ENCODE measurements at places on chromosomes 7 and 10. TPM values are rescaled to one million over a fixed set of nuclear protein-coding genes. Genes with fewer than 3 reads are reported as not detected.

- H3K27ac ChIP-seq, result no peak overlapping the region
- H3K36me3 ChIP-seq, result no peaks in the 10 kb centered on the region
- H3K4me3 ChIP-seq, result no peak overlapping the region
- DNase-seq, result no peak
- no peaks in the 10 kb centered on the region for H3K27me3 ChIP-seq
These were observed 112.1 kb downstream of the FAM53B start for GRCh38 chr10:124632064-124632531.

GRCh38 chr10:93160829-93161228, 87.1 kb downstream of the CYP26A1 start:
- H3K4me3 ChIP-seq, result no peak overlapping the region
- peak; percentile 90 for DNase-seq
- peak overlapping the region; percentile 75 for H3K27ac ChIP-seq
- no peaks in the 10 kb centered on the region for H3K27me3 ChIP-seq
- peaks cover 15% of the 10 kb centered on the region for H3K4me1 ChIP-seq
- no peaks in the 10 kb centered on the region for H3K36me3 ChIP-seq

GRCh38 chr7:100091411-100092181, 2.8 kb downstream of the COPS6 start:
- peaks cover 30% of the 10 kb centered on the region for H3K4me1 ChIP-seq
- no peak overlapping the region for H3K4me3 ChIP-seq
- peak overlapping the region; percentile 84 for H3K27ac ChIP-seq

- H3K27me3 ChIP-seq, result no peaks in the 10 kb centered on the region
- no peak overlapping the region for H3K27ac ChIP-seq
- H3K4me1 ChIP-seq, result no peaks in the 10 kb centered on the region
- no peak for DNase-seq
These were observed 733.9 kb upstream of the SORCS1 start for GRCh38 chr10:107898392-107898791.

GRCh38 chr10:44513591-44513990, 128.7 kb upstream of the CXCL12 start:
- DNase-seq, result no peak
- H3K36me3 ChIP-seq, result no peaks in the 10 kb centered on the region
- H3K4me3 ChIP-seq, result no peak overlapping the region
- no peaks in the 10 kb centered on the region for H3K27me3 ChIP-seq
- H3K27ac ChIP-seq, result no peak overlapping the region

- H3K27me3 ChIP-seq, result no peaks in the 10 kb centered on the region
- H3K4me1 ChIP-seq, result no peaks in the 10 kb centered on the region
- no peaks in the 10 kb centered on the region for H3K36me3 ChIP-seq
- DNase-seq, result no peak
- no peak overlapping the region for H3K4me3 ChIP-seq
These were observed 492.7 kb downstream of the DNAJB6 start for GRCh38 chr7:157829491-157829890.

DNA sequence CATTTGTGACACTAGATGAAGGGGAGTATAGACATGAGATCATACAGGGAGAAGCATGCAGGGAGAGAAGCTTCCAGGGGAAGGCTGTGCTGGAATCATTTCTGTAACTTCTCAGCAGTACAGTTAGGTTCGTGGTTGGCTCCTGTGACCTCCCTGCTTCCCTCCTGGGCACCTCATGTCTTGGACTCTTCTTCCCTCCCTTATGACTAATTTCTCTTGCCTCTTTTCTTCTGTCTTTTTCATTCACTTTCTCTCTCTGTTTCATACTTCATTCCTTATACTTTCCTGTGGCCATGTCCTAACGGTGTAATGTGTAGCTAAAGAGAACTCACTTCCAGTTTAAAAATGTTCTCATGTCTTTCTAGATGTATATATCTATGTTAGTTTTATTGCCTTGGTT, 19.1 kb upstream of the HKDC1 start:
- H3K4me3 ChIP-seq, result no peak overlapping the region
- no peaks in the 10 kb centered on the region for H3K27me3 ChIP-seq
- no peak for DNase-seq
- no peaks in the 10 kb centered on the region for H3K4me1 ChIP-seq

DNA sequence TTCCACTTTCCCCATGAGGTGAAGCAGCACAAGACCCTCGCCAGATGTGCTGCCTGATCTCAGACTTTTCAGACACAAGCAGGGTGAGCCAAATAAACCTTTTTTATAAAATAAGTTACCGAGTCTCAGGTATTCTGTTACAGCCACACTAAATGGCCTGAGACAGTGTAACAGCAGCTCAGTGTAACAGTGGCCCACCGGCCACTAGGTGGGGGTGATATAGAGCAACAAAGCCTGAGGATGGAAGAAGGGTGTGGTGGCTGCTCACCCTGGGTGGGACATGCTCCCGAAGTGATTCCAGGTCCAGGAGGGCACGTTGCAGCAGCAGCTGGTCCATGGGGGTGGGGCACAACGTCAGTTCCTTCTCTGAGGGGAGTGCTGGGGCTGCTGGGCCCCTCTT, 44.6 kb downstream of the BMS1 start:
- no peak overlapping the region for H3K27ac ChIP-seq
- H3K27me3 ChIP-seq, result no peaks in the 10 kb centered on the region
- no peak overlapping the region for H3K4me3 ChIP-seq
- no peak for DNase-seq

DNA sequence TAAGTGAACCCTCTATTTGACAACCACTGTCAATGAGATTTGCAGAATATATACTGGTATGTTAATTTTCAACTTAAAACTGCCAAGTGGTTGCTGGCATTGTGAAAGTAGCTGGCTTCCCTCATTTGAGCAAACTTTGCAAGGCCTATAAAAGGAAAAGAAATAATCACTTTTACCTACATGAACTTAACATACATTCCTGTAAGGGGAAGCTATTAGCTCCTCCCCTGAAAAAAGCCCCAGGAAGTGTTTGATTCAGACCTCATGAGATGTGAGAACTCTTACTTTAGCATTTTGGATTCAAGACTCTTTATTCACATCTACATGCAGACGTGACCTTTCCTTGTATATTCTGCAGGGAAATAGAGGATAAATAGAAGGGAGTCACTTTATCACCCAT, 175.6 kb downstream of the OTUD1 start:
- no peak for DNase-seq
- no peaks in the 10 kb centered on the region for H3K36me3 ChIP-seq
- no peaks in the 10 kb centered on the region for H3K4me1 ChIP-seq
- no peaks in the 10 kb centered on the region for H3K27me3 ChIP-seq
- H3K27ac ChIP-seq, result no peak overlapping the region
- no peak overlapping the region for H3K4me3 ChIP-seq

- no peak for DNase-seq
- no peak overlapping the region for H3K27ac ChIP-seq
- peaks cover 9% of the 10 kb centered on the region for H3K4me1 ChIP-seq
These were observed 603.2 kb downstream of the LRMDA start for GRCh38 chr10:76034353-76035205.

DNA sequence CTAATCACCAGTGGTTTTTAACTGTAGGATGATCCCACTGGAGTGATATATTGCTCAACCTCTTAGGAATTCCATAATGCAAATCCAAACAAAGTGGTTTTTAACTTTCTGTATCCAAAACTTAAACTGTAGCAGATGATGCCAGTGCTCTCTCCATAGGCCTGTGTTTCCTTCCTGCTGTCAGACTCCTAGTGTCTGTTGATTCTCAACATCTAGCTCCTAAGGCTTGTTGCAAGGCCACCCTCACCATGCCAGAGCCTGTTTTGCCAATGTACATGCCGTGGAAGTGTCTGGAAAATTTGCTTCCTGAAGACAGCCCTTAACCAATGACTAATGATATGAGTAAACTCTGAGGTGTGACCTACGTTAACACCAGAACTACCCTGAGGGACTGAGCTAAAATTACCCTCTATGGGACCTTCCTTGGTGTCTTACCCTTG, 39.3 kb downstream of the C1GALT1 start:
- H3K27me3 ChIP-seq, result no peaks in the 10 kb centered on the region
- H3K36me3 ChIP-seq, result peaks cover 17% of the 10 kb centered on the region
- H3K27ac ChIP-seq, result peak overlapping the region; percentile 22
- DNase-seq, result no peak

DNA sequence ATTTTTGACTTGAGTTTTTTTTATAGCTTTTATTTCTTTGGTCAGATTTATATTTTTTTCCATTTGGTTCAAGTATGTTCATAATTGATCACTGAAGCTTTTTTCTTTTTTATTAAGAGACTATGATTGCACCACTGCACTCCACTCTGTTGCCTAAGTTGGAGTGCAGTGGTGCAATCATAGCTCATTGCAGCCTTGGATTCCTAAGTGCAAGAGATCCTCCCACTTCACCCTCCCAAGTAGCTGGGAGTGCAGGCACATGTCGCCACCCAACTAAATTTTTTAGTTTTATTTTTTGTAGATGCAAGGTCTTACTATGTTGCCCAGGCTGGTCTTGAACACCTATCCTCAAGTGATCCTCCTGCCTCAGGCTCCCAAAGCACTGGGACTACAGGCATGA, 97.7 kb upstream of the KIF5B start:
- peaks cover 28% of the 10 kb centered on the region for H3K4me1 ChIP-seq
- H3K27me3 ChIP-seq, result no peaks in the 10 kb centered on the region
- no peak overlapping the region for H3K4me3 ChIP-seq
- H3K36me3 ChIP-seq, result no peaks in the 10 kb centered on the region
- DNase-seq, result no peak

- H3K4me1 ChIP-seq, result no peaks in the 10 kb centered on the region
- no peaks in the 10 kb centered on the region for H3K36me3 ChIP-seq
These were observed 475.1 kb downstream of the DNAJB6 start for GRCh38 chr7:157811946-157812345.

DNA sequence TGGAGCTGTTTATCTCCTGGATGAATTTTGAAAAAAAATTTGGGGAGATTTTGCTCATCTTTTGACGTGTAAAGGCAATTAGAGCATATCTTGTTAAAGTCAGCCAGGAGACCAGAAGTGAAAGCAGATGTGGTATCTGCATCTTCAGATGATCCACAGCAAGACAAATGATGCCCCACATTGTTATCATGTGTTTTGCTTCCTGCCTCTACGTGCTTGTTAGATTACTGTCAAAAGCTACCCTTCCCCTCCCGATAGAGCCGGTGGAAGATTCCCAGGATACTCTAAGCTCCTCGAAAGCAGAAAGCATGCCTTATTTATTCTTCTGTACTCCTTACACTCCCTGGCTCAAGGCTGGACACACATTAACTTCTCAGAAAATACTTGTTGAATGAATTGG, 12.9 kb downstream of the COL17A1 start:
- no peak overlapping the region for H3K27ac ChIP-seq
- H3K36me3 ChIP-seq, result no peaks in the 10 kb centered on the region
- H3K4me3 ChIP-seq, result no peak overlapping the region
- DNase-seq, result no peak
- no peaks in the 10 kb centered on the region for H3K4me1 ChIP-seq

- H3K4me1 ChIP-seq, result peaks cover 3% of the 10 kb centered on the region
- no peak overlapping the region for H3K27ac ChIP-seq
- no peaks in the 10 kb centered on the region for H3K36me3 ChIP-seq
- no peak overlapping the region for H3K4me3 ChIP-seq
- no peak for DNase-seq
These were observed 479.1 kb upstream of the ZMIZ1 start for GRCh38 chr10:78589687-78590086.

GRCh38 chr10:117666166-117666565, 123.6 kb downstream of the EMX2 start:
- H3K27ac ChIP-seq, result no peak overlapping the region
- H3K27me3 ChIP-seq, result no peaks in the 10 kb centered on the region
- H3K36me3 ChIP-seq, result no peaks in the 10 kb centered on the region
- H3K4me1 ChIP-seq, result no peaks in the 10 kb centered on the region
- no peak for DNase-seq
- H3K4me3 ChIP-seq, result no peak overlapping the region

- no peak for DNase-seq
- no peak overlapping the region for H3K4me3 ChIP-seq
- no peaks in the 10 kb centered on the region for H3K27me3 ChIP-seq
These were observed 20.8 kb upstream of the RET start for GRCh38 chr10:43055991-43056567.

- no peak overlapping the region for H3K27ac ChIP-seq
- H3K27me3 ChIP-seq, result no peaks in the 10 kb centered on the region
- no peaks in the 10 kb centered on the region for H3K36me3 ChIP-seq
- no peaks in the 10 kb centered on the region for H3K4me1 ChIP-seq
- no peak overlapping the region for H3K4me3 ChIP-seq
These were observed 1194.4 kb upstream of the SORCS1 start for GRCh38 chr10:108358912-108359311.

GRCh38 chr7:23333671-23334246, 34.6 kb downstream of the MALSU1 start:
- H3K36me3 ChIP-seq, result peaks cover 14% of the 10 kb centered on the region
- peaks cover 36% of the 10 kb centered on the region for H3K4me1 ChIP-seq
- H3K27ac ChIP-seq, result peak overlapping the region; percentile 89

DNA sequence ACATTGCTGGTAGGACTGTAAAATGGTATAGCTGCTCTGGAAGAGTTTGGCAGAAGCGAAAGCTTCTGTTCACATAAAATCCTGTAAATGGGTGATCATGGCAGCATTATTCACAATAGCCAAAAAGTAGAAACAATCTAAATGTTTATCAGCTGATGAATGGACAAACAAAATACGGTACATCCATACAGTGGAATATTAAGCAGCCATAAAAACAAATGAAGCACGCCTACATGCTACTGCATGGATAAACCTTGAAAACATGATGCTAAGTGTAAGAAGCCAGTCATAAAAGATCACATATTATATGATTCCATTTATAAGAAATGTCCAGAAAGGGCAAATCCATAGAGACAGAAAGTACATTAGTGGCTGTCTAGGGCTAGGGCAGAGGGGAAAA, 32.7 kb downstream of the KIN start:
- no peak for DNase-seq
- no peaks in the 10 kb centered on the region for H3K27me3 ChIP-seq
- H3K27ac ChIP-seq, result no peak overlapping the region
- H3K4me1 ChIP-seq, result no peaks in the 10 kb centered on the region
- peaks cover 55% of the 10 kb centered on the region for H3K36me3 ChIP-seq

- H3K27me3 ChIP-seq, result no peaks in the 10 kb centered on the region
- DNase-seq, result peak; percentile 6
- H3K4me3 ChIP-seq, result no peak overlapping the region
- H3K27ac ChIP-seq, result no peak overlapping the region
These were observed 114.0 kb upstream of the RET start for GRCh38 chr10:42962902-42963231.

GRCh38 chr10:50417486-50417885, 166.2 kb upstream of the ASAH2 start:
- H3K4me1 ChIP-seq, result peaks cover 9% of the 10 kb centered on the region
- peak; percentile 58 for DNase-seq
- H3K27me3 ChIP-seq, result no peaks in the 10 kb centered on the region
- H3K36me3 ChIP-seq, result no peaks in the 10 kb centered on the region

Gene EPO
- not detected for total RNA-seq

Gene CCDC172
- not detected for total RNA-seq

Gene ATOH7
- not detected for total RNA-seq

Gene BTBD16
- total RNA-seq, result not detected

Gene FEZF1
- not detected for total RNA-seq

Gene PITX3
- total RNA-seq, result not detected

Gene INA
- total RNA-seq, result 0.29 TPM

Gene LLCFC1
- not detected for total RNA-seq

Gene CPN1
- total RNA-seq, result not detected

Gene TMEM130
- total RNA-seq, result 1.1 TPM

Gene SERPINE1
- 278 TPM for total RNA-seq

Gene FGL2
- total RNA-seq, result under 0.01 TPM

Gene ZNF107
- total RNA-seq, result 3.2 TPM
